Stimulated activated CD8-positive, alpha-beta memory T cell treated with anti-CD3 and anti-CD28 coated beads, Interleukin-7, amount 100 ng/mL, for 1 hour (primary cell): ENCODE measurements at places on chromosomes 5 and 9.

- no peak for DNase-seq
These were observed 58.8 kb downstream of the GADD45G start for GRCh38 chr9:89663614-89663970.

DNA sequence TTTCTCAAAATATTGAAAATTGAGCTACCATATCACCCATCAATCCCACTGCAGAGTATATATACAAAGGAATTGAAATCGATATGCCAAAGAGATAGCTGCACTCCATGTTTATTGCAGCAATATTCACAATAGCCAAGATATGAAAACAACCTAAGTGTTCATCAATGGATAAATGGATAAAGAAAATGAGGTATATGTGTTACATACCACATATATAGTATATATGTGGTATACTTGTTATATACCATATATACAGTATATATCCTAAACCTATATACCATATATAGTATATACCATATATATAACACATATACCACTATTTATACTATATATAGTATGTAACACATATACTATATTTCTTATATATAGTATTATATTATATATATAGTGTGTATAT is 313.3 kb downstream of the ZNF608 start:
- DNase-seq, result no peak

DNA sequence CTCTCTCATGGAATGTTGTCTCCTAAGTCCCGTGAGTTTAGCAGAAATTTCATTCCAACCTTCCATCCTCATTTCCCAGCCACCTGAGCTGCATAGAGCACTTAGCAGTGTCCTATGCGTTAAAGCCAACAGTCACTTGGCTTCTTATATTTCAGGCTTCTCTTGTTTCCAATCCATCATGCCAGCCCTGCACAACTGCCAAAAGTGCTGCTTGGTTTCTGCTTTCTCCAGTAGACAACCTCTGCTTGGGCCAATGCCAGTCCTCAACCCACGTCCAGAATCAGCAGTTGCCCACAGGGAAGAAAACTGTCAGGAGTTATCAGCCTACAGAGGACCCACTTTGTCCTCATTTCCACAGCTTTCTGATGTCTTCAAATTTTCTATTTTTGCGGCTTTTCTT is 42.5 kb downstream of the KCNIP1 start:
- no peak for DNase-seq

DNA sequence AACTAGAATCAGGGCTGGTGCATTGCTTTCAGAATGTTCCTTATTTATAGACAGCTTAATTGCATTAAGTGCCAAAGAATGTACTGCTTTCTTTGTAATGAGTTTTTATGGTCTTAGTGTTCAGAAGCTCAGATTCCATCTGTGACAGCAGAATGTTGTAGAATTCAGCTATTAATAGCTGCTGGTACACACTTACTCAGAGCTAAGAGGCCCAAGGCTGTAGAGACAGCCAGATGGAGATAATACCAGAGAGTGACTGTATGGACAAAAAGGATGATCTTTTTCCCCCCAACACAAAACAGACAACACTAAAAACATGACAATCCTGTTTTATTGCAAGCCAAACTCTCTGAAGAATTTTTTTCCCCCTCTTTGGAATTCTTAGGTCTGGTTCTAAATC is 50.2 kb downstream of the PPP2R2B start:
- DNase-seq, result no peak

DNA sequence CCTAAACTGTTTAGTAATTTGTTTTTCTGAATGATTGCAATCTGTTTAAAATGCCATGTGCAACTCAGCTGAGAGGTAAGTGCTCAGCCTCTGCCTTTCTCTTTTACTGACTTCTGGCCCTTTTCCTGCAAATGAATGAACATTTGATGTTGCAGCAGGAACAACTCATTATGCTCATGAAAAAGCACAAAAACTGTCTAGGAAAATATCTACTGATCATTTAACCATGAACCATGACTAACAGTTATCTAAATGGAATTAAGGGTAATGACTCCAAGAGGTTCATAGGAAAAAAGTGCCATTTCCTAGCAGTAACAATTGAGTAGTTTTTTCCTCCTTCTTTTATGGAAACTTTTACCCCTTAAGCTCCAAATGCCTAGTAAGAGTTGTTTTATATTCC is 70.6 kb upstream of the ANKH start:
- DNase-seq, result no peak

GRCh38 chr5:114361724-114362196 is at the start of gene KCNN2:
Gene KCNN2 (plus strand): TSS chr5:114362070. CDS start chr5:114362140, 70 bp downstream.
- DNase-seq, result no peak
